ENCODE measurements at places on chromosomes 4 and X. TPM values are rescaled to one million over a fixed set of nuclear protein-coding genes. Genes with fewer than 3 reads are reported as not detected.
A peak's percentile ranks its signal among the peaks of the same experiment; 100 is the strongest.

The FAM9C gene
- total RNA-seq = not detected

DNA sequence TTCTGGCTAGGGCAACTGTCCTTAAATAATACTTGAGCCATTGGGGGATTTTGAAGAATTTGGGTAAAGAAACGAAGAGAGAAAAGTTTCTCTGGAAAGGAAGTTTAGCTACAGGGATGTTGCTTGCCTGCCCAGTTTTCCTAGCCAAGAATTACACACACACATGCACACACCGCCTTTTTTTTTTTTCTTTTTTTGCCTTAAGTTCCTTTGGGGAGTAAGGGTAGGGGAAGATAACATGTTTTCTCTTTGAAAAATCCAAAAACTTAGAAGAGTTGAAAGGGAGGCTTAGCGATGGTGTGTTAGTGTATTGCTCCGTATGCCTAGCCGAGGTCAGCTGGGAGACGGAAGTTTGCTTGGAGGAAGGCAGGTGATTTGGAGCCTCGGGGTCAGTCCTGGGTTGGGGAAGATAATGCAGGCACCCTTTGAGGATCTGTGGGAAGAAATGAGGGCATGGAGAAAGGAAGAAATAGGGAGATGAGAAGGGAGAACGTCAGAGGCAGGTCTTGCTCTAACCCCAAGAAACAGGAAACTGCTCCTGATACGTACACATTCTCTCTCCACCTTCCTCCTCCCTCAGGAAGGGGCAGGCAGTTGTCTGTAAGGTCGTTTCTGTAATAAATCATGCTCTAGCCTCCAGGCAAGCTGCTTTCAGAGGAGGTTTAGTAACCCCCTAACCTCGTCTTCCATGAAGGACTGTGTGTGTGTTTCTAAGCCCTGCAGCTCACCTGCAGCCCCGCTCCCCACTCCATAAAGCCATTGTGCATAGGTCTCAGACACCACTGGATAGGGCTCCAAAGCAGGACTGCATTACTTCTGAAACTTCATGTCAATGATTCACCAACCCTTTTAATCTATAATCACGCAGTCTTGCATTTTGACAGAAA lies 10.5 kb downstream of the KLF3 start:
- no peak for DNase-seq

- no peak for DNase-seq
Observed at GRCh38 chrX:71301195-71301924, at the start of gene ITGB1BP2. Gene ITGB1BP2, plus strand, starts transcription at chrX:71301750. Its CDS starts 57 bp downstream, at chrX:71301807.

The GATA1 gene
- total RNA-seq = 0.49 TPM

The H2BW2 gene
- total RNA-seq = not detected

DNA sequence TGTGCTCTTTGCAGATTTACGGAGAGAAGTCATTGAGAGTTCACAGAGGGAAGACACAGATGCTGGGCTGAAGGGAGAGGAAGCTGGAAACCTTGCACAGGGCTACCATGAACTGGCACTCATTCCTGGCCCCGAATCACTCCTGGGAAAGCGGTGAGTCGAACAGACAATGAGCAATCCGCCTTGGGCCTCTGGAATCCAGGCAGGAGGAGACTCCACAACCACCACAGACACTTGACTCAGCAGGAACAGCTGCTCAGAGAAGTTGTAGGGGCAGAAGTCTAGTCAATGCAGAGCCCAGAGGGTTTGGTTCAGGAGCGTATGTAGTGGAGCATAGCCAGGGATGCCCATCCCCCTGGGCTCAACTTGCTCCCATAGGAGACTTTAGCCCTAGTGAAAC lies 62.8 kb upstream of the GRIA3 start:
- no peak for DNase-seq

The C4orf36 gene
- 1.1 TPM for total RNA-seq

The SHROOM3 gene
- 80.6 TPM for total RNA-seq

GRCh38 chr4:185839194-185839712 lies 27.3 kb upstream of the SORBS2 start:
- no peak for DNase-seq

DNA sequence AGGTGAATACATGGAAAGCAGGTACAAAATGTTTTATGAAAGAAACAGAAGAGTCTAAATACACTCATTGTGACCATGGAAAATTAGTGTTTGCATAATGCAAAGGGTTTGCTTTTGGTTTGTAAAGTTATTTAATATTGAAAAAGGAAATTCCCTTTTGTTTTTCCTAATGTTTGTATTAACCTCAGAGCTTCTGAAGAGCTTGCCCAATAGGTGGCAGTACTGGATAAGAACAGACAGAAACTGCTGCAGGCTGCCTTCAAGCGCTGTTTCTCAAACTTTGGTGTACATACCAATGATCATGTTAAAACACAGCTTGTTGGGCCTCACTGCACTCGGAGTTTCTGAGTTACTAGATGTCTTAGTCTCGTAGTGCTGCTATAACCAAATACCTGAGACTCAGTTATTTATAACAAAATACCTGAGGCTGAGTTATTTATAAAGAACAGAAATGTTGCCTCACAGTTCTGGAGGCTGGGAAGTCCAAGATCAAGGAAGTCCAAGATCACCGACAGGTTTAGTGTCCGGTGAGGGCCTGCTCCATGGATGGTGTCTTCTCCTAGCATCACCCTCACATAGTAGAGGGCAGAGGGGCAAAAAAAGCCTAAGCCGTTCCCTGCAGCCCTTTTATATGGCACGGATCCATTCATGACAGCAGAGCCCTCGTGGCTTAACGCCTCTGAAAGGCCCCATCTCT lies 54.2 kb downstream of the SUPT20HL2 start:
- DNase-seq = peak; percentile 30

DNA sequence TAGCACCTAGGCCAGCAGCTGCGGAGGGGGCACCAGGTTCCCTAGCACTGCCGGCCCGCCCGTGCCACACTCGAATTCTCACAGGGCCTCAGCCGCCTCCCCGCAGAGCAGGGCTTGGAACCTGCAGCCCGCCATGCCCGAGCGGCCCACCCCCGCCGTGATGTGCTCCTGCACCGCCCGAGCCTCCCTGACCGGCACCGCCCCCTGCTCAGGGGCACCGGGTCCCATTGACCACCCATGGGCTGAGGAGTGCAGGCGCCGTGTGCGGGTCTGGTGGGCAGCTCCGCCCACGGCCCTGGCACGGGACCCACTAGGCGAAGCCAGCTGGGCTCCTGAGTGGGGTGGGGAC lies 35.4 kb upstream of the ENPP6 start:
- DNase-seq = no peak

The MAGEE1 gene
- 2.4 TPM for total RNA-seq

DNA sequence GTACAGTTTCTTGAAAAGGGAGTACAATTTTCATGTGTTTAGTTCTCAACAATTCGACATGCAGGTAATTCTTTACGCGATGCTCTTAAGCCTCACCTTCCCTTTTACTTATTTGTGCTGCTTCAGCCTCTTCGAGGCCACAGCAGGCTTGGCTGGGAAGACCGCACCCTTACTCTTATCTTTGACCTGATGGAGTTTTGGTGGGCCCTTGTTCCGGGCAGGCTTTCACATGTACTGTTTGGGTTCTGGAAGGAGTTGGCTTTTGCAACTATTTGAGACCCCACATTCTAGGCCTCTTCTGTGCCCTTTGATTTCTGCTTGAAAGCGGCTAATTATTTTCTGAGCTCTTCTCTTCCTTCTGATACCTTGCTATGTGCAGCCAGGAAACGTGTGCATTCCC lies 60.2 kb downstream of the FAM193A start:
- DNase-seq = no peak

DNA sequence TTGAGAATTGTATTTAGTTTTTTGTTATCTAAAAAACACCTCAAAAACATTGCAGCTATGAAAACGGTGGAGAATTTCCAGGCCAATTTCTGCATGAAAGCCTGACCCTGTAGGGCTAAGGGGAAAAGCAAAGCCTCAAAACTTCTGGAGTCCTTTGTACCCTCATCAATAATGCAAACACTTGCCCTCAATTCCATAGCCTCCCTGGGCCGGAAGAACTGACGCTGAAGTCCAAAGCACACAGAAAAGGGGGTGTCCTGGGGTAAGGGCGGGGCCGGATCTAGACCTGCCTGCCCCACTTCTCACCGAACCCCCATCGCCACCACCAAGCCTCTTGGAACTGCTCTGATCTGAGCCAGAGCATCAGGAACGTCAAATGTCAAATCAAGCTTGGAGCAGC lies 173.9 kb upstream of the S100G start:
- no peak for DNase-seq

GRCh38 chr4:43512253-43512652 lies 619.7 kb downstream of the GRXCR1 start:
- no peak for DNase-seq

DNA sequence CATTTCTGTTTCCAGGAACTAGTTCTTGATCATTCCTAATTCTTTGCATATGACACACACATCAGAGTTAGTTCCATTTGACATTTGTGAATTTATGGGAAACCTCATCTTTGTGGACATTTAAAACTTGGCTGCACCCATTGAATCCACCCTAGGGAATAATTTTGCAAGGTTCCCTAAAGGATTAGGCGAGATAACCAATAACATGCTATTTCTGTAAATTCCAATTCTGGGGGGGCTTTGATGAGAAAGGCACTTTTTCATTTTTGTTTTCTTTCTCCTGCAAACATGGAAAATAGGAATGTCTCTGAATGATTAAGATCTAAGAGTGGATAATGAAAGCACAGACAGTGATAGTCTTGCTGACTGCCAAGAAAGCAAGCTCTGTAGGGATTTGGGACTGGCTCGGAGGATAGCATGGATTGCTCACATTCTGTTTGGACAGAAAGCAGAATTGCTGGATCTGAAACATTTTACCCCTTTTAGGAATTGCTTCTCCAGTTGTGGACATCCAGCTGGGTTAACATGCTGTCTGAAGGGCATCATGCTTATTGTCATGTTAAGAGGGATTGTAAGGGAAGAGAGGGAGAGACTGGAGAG lies 145.1 kb downstream of the NHS start:
- no peak for DNase-seq

The TMPRSS11F gene
- total RNA-seq = not detected

DNA sequence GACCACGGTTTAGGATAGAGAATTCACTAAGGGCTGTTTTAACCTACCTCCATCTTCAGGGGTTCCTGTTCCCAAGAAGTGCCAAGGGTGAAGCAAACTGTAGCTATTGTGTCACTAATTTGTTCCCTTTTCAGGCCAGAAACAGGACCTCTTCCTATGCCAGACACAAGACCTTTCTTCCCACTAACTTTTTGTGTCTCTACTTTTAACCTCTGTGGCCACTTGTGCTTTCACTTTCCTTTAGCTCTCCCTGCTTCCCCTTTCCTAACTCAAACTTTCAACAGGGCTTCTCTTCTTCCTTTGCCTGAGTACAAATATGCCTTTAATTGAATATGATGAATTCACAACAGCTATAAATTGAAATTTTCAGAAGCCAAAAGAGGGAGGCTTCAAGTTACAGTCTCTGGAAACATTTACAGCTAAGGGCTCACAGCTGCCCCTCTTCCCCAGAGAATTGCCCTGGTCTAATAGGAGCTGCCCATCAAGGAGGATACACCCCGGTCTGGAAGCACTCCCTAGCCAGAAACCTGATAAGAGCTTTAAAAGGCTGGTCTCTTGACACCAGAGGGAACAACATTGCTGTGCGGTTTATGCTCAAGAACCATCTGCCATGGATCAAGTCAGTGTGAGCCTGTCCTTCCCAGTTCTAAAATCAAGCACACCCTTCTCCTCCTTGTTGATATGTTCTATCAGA lies 61.7 kb upstream of the PLS3 start:
- no peak for DNase-seq

The TACR3 gene
- total RNA-seq = not detected

DNA sequence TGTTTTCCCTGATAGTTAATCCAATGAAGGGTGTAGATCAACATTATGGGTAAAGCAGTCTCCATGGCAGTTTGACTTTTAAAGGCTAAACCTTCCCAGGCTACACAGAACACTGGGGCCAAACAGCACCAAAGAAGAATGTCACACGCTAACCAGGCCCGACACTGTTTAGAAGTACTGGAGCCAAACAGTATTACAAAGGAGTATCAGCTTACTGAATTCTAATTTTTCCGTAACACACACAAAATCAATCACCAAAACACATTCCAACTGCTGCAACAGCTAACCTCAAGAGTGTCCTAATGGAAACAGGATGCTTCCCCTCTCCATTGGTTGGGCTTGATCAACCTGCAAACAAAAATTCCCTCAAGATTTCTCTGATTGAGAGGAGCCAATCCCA lies 783.5 kb downstream of the PCDH18 start:
- no peak for DNase-seq

The EVC gene
- total RNA-seq = 37.9 TPM

The GRSF1 gene
- 25.9 TPM for total RNA-seq

DNA sequence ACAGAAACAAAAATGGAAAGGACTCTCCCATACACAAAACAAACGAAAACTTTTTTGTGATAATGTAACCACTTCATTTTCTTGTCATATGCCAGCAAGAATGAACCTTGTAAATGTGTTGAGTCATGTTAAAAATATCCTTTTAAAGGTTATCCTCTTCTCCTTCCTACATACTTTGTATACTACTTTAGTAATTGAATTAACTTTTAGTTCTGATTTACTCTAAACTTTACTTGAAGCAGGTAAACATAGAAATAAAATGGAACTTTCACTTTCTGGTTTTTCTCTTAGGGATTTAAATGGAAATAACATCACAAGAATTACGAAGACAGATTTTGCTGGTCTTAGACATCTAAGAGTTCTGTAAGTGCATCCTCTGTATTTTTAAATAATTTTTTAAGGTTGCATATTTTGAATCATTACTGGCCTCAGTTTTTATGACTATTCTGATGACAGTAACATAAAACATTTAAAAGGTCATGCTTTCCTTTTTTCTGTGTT lies 4.7 kb downstream of the SLIT2 start:
- DNase-seq = no peak
